ENCODE measurements at places on chromosomes 7 and 10.

DNA sequence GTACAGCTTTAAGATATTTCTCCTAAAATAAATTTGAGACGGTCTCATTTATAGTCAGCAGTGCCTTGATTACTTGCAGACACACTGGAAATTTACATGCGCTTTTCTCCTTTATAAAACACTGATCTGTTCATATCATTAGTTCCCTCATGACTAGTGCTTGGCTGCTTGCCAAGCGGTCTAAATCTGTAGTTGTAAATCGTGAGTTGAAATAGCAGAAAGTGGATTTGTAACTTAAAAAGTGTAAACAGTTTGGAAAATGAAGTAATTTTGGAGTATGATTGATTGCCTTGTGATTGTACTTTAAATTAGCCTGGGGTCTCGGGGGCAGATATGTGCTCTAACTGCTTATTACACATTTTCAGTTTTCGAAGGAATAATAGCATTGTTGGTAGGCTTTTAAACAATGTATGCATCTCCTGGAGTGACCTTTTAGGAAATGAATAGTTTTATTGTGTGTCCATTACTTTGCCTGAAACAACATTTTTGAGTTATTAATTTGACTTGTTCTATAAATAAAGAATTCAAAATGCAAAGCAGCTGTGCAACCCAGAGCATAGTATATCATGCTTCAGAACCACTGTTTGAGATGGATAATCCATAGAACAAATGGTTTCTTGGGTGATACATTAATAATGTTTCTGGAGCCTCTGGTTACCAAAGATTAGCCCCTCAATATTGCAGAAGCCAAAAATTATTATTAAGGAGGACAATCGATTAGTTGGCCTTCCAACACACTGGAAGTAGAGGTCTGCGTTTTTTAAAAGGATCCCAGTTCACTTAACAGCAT lies 73.3 kb downstream of the ARID5B start:
- DNase-seq = peak; percentile 21

DNA sequence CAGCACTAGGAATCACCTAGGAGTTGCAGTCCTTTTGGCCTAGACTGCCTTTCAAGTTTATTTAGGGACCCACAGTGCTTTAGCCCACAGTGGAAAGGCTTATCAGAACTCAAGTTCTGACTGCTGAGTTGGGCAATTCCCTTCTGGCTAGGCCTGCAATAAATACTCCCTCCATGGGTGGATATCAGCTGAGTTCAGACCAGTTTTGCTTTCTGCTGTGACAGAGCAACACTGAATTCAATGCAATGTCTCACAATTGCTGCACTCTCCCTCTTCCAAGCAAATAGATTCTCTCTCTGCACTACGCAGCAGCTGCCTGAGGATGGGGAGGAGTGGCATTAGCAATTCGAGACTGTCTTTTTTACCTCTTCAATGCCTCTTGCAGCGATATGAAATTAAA lies 1153.3 kb downstream of the SORCS1 start:
- no peak for DNase-seq

DNA sequence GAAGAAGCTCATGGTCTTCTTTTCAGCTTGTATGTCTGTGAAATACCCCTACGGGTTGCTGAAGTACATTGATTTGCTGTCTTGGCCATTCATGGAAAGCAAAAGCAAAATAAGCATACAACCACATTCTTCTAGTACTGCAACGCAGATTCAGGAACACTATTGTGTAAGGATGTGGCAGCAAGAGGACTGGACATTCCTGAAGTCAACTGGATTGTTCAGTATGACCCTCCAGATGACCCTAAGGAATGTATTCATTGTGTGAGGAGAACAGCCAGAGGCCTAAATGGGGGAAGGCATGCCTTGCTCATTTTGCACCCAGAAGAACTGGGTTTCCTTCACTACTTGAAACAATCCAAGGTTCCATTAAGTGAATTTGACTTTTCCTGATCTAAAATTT lies 133.4 kb upstream of the ANKRD1 start:
- DNase-seq = no peak

GRCh38 chr10:109306698-109307097 lies 616.6 kb downstream of the XPNPEP1 start:
- no peak for DNase-seq

DNA sequence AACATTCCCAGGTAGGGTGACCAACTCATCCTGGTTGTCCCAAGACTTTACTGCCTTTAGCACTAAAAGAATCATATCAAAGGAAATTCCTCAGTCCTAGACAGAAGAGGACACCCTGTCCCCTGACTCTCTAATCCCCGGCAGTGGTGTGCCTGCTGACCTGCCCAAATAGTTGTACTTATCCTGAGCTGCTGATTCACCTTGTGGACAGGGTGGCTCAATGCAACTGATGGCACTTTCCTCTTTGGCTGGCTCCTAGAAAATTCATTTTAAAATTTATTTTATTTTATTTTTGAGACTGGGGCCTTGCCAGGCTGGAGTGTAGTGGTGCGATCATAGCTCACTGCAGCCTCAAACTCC lies 111.7 kb downstream of the JCAD start:
- no peak for DNase-seq

DNA sequence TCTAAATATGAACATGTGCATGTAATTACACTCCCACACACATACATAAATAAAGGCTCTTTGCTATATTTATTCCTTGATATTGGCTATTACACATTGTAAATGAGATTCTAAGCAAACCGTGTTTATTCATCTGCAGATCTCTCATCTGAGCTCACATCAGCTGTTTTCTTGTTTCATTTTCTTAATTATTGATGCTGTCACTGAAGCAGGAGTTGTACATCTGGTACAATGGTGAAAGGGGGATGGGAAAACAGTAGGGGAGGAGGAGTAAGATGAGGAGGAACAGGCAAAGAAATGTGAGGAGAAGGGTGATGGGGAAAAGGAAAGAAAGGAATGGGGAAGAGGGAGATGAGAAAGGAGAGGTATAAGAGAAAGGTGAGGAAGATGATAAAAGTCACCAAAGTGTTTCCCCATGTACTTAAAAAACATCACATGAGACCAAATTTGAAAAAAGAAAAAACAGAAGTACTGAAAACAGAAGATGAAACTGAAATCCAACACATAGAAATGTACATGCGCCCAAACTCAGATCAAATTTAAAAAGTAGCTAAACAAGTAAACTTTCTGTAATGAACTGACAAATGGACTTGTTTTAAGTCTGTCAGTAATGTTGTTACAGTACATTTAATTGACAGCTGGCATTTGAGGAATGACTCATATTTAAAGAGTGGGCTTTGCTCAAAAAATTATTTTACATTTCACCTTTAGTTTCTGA lies 472.2 kb downstream of the ARL4A start:
- DNase-seq = no peak

- DNase-seq = no peak
Measured at GRCh38 chr10:126250527-126251310, 137.6 kb downstream of the ADAM12 start.

DNA sequence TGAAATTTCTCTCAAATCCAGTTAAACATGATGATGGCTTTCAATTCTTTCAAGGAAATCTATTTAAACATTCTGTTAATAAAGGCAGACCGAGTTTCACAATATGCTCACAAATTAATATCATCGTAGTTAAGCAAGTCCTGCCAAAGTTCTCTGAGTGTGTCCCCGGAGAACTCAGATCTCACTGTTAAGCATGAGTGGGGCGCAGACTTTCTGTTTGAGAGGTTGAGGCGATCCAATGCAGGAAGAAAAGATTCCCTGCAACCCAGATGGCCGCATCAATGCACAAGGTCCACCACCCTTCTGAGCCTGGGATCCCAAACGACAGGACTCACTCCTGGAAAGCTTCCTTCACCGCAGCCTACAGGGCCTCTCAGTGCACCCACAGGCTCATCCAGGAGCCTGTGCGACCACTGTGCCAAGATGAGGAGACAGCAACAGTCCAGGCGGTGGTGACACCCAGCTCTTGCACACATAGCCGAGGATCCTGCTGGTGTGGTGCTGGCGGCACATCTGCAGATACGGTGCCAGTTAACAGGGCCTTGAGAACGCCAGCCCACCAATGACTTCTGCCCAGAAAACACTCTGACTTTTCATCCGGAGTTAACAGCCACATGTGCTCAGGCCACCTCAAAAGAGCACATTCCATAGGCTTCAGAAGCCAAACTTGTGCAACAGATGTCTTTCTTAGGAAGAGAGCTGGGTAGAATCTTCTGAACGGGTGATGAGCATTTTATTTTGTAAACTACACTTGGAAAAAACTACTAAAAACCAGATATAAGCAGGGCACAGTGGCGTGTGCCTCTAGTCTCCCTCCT lies 102.1 kb downstream of the ZRANB1 start:
- DNase-seq = no peak

- DNase-seq = no peak
Measured at GRCh38 chr10:4213441-4213840, 428.4 kb upstream of the KLF6 start.

DNA sequence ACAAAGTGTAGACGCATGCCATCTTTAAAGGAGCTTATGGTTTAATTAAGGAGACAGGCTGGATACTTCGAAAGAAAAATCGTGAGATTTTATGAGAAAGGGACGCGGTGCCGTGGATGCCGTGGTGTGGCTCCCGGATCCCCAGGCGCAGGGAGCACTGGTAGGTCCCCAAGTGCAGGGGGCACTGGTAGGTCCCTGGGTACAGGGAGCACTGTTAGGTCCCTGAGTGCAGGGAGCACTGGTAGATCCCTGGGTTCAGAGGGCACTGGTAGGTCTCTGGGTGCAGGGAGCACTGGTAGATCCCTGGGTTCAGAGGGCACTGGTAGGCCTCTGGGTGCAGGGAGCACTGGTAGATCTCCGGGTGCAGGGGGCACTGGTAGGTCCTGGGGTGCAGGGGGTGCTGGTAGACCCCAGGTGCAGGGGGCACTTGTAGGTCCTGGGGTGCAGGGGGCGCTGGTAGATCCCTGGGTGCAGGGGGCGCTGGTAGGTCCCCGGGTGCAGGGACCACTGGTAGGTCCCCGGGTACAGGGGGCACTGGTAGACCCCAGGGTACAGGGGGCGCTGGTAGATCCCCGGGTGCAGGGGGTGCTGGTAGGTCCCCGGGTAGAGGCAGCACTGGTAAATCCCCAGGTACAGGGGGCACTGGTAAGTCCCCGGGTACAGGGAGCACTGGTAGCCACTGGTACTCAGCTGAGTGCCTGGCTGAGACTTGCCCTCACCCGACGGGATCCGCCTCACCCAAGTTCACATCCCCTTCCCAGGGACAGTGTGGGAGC lies 14.1 kb downstream of the PRKAG2 start:
- no peak for DNase-seq

GRCh38 chr7:45982907-45983719 lies 62.0 kb upstream of the IGFBP3 start:
- no peak for DNase-seq

- DNase-seq = no peak
Measured at GRCh38 chr10:58027426-58027825, 240.3 kb downstream of the IPMK start.
